Activated CD4-positive, alpha-beta memory T cell treated with anti-CD3 and anti-CD28 coated beads, Interleukin-2, amount 10 ng/mL, durations not matched to agents 7 days and 5 days (primary cell): ENCODE measurements at places on chromosomes 2 and 18.

DNA sequence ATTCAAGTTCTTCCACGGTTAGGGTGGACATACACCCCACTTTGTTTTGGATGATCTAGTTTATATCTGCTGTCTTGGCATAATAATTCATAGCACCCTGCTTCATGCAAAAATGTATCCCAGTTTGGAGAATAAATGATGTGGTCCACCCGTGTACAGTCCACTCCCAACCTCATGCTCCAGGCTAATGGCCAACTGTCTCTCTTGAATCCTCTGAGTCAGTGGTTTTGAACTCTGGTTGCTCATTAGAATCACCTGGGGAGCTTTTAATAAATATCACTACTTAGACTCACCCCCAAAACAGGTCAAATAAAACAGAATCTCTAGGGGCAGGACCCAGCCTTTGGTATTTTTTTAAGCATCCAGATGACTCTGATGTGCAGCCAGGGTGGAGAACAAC, 78.5 kb downstream of the SDC1 start:
- DNase-seq: no peak
- no peaks in the 10 kb centered on the region for H3K36me3 ChIP-seq
- no peak overlapping the region for H3K27ac ChIP-seq
- H3K4me1 ChIP-seq: peaks cover 2% of the 10 kb centered on the region
- peaks cover 33% of the 10 kb centered on the region for H3K27me3 ChIP-seq
- no peak overlapping the region for H3K4me3 ChIP-seq

DNA sequence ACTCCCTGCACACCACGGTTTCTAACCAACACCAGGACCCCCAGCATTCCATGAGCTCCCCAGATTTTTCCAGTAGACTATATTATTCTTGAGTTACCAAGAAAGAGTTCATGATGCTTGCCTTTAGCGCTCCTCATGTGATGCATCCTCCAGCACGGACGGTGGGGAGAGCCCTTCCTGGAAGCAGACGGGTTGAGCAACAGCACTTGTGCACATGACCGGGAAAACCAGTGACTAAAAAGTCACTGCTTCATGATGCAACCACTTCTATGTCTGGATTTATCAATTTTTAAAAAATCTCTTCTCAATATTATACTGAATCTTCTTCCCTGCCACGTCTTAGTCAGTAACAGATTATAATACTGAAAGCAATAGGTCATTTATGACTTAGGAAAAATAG, 20.4 kb upstream of the DOK6 start:
- H3K36me3 ChIP-seq: no peaks in the 10 kb centered on the region
- H3K27me3 ChIP-seq: no peaks in the 10 kb centered on the region
- no peak overlapping the region for H3K4me3 ChIP-seq
- no peak overlapping the region for H3K27ac ChIP-seq

GRCh38 chr18:9613550-9614400, 584 bp downstream of the PPP4R1 start:
- peak overlapping the region; percentile 81 for H3K27ac ChIP-seq
- H3K36me3 ChIP-seq: peaks cover 20% of the 10 kb centered on the region
- H3K27me3 ChIP-seq: no peaks in the 10 kb centered on the region
- H3K4me1 ChIP-seq: peaks cover 60% of the 10 kb centered on the region
- DNase-seq: peak; percentile 51

GRCh38 chr2:227932403-227932802, 61.0 kb downstream of the DAW1 start:
- no peak overlapping the region for H3K4me3 ChIP-seq
- no peak for DNase-seq
- H3K36me3 ChIP-seq: no peaks in the 10 kb centered on the region

GRCh38 chr18:44878335-44878734, 197.6 kb downstream of the SETBP1 start:
- H3K36me3 ChIP-seq: no peaks in the 10 kb centered on the region
- peaks cover 7% of the 10 kb centered on the region for H3K27me3 ChIP-seq
- no peak overlapping the region for H3K4me3 ChIP-seq
- no peak for DNase-seq
- no peak overlapping the region for H3K27ac ChIP-seq

DNA sequence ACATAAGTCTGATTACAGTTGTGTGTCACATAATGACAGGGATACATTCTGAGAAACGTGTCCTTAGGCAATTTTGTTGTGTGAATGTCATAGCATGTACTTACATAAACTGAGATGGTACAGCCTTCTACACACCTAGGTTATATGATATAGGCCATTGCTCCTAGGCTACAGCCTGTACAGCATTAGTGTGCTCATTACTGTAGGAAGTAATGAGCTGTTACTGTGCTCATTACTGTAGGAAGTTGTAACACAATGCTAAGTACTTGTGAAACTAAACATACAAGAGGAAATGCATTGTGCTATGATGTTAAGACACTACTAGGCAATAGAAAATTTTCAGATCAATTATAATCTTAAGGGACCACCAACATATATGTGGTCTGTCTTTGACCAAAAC, 72.8 kb downstream of the UPP2 start:
- no peak overlapping the region for H3K27ac ChIP-seq
- no peaks in the 10 kb centered on the region for H3K4me1 ChIP-seq
- DNase-seq: no peak

- no peak for DNase-seq
- no peaks in the 10 kb centered on the region for H3K27me3 ChIP-seq
- no peaks in the 10 kb centered on the region for H3K36me3 ChIP-seq
- H3K27ac ChIP-seq: no peak overlapping the region
Observed at GRCh38 chr2:102055346-102055990, 63.7 kb downstream of the IL1R2 start.

DNA sequence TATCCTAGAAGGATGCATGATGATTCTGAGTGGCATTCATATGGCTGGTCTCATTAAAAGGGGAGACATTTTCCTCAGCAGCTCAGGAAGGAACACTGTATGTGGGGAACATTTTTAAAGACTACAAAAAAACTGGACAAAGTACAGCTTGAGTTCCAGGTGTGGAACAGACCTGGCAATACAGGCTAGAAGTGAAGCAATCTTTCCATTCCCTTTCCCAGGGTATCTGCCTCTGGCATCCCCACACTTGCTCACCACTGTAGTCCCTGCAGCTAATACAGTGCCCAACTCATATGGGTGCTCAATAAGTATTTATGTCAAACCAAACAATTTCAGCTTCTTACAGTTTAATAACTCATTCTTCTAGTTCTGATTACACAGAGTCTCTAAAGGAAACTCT, 8.1 kb downstream of the RNF103 start:
- no peak overlapping the region for H3K4me3 ChIP-seq
- peaks cover 25% of the 10 kb centered on the region for H3K4me1 ChIP-seq
- DNase-seq: no peak
- H3K27ac ChIP-seq: no peak overlapping the region
- H3K27me3 ChIP-seq: no peaks in the 10 kb centered on the region

GRCh38 chr18:24964216-24964615, 387.8 kb downstream of the ZNF521 start:
- no peak overlapping the region for H3K27ac ChIP-seq
- H3K27me3 ChIP-seq: no peaks in the 10 kb centered on the region
- no peaks in the 10 kb centered on the region for H3K4me1 ChIP-seq
- H3K4me3 ChIP-seq: no peak overlapping the region

DNA sequence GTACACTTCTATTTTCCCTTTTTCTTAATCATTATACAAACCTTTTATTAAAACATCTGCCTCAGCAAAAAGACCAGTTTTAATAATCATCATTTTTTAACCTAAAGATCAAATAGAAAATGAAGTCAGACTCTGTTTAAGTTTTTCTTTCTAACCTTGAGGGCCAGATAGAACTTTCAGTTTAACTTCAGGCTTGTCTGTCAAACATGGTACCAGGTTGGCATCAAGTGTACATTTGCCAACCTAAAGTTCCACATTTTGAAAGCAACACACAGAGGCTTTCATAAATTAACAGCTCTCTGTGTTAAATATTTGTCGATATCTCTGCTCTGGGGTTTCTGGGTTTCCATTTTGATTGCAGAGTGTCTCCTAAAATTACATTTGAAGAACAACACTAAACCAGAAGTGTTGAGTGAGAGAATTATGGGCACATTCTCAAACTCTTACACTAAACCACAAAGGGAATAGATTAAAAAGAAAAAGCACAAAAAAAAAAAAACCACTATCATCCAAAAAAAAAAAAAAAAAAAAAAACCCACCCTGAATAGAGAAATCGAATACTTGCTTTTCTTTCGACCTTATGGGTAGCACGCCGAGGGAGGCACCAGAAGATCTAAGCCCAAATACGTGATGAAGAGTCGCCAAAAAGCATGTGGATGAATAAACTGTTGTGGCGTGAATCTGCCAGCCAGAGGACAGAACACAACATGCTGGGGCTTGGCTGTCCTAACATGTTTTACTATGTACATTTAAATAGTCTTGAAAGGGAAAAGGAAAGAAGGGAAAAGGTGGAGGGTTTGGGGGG, 166.2 kb downstream of the TCF4 start:
- H3K4me1 ChIP-seq: no peaks in the 10 kb centered on the region
- H3K4me3 ChIP-seq: no peak overlapping the region
- no peak for DNase-seq
- H3K27ac ChIP-seq: no peak overlapping the region
- peaks cover 4% of the 10 kb centered on the region for H3K27me3 ChIP-seq

GRCh38 chr2:49129034-49129433, 25.3 kb downstream of the FSHR start:
- no peak for DNase-seq
- H3K27me3 ChIP-seq: no peaks in the 10 kb centered on the region
- H3K4me3 ChIP-seq: no peak overlapping the region

DNA sequence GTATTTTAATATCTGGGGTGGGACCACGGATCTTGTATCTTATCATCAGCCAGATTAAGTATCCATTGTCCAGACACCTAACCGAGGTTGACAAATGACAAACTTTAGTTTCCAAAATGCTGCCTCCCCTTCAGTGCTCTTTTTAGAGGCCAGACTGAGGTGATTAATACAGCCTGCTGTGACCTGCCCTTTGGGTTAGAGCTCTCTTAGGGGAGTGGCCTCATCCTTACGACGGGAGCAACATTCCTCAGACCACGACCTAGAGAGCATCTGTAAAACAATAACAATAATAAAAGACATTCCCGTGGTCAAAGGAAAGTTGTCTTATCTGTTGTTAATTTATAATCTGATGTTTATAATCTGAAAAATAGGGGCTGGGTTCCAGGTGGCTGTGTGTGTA, 405.3 kb downstream of the LPIN1 start:
- no peaks in the 10 kb centered on the region for H3K27me3 ChIP-seq
- H3K4me1 ChIP-seq: no peaks in the 10 kb centered on the region
- H3K27ac ChIP-seq: no peak overlapping the region
- H3K36me3 ChIP-seq: no peaks in the 10 kb centered on the region

- no peaks in the 10 kb centered on the region for H3K4me1 ChIP-seq
- no peak overlapping the region for H3K27ac ChIP-seq
- peaks cover 3% of the 10 kb centered on the region for H3K27me3 ChIP-seq
- DNase-seq: no peak
- no peaks in the 10 kb centered on the region for H3K36me3 ChIP-seq
Observed at GRCh38 chr2:70388128-70388527, 86.3 kb upstream of the FAM136A start.

DNA sequence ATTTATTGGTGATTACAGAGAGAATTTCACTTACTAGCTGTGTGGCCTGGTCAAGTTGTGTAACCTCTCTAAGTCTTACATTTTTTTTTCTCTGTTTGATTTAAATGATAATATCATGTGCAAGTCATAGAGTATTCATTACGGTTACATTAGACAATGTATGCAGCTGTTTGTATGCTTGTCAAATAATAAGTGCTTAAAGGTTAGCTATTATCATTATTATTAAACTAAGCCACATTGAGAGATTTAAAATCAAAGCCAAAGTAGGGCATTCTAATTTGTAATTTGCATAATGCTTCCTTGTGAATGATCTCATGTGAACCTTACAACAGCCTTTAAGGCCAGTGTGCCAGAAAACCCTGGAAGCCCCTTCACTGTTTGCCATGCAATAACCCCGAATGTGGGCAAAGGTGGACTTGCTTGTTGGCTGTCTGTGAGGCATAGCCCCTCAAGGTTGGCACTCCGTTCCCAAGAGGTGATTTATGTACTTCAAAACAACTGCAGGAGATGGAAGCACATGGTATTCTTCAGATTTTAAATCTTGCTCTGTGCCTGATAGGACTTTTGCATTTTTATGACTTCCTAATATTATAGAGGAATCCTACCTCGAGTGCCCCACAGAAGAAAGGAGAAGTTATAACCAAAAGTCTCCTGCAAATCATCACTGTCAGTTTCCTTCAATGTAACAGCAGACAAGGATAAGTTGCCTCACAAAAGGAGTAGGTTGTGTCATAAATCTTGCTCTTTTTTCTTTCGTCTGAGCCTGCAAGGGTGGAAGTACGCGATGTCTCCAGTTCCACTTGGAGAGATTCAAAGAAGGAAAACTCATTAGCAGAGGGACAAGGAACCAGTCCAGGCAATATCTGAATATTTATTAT, 272.0 kb downstream of the TGIF1 start:
- H3K36me3 ChIP-seq: no peaks in the 10 kb centered on the region
- peaks cover 28% of the 10 kb centered on the region for H3K27me3 ChIP-seq
- H3K4me3 ChIP-seq: no peak overlapping the region
- H3K4me1 ChIP-seq: no peaks in the 10 kb centered on the region
- no peak for DNase-seq
- H3K27ac ChIP-seq: no peak overlapping the region

DNA sequence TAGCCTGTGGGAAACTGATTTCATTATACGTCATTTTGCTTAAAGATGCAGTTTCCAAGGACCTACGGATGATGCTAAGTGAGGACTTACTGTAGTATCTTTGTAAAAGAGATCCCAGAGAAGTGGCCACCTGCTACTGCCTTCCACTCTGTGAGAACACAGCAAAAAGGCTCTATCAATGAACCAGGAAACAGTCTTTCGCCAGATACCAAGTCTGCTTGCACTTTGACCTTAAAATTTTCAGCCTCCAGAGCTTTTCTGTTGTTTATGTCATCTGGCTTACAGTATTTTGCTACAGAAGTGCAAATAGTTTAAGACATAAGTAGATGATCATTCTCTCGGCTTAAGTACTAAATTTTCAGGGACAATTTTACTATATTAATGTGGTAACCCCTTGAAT, 847.9 kb upstream of the CHAC2 start:
- H3K4me3 ChIP-seq: no peak overlapping the region
- H3K27me3 ChIP-seq: no peaks in the 10 kb centered on the region
- no peaks in the 10 kb centered on the region for H3K4me1 ChIP-seq
- DNase-seq: no peak

DNA sequence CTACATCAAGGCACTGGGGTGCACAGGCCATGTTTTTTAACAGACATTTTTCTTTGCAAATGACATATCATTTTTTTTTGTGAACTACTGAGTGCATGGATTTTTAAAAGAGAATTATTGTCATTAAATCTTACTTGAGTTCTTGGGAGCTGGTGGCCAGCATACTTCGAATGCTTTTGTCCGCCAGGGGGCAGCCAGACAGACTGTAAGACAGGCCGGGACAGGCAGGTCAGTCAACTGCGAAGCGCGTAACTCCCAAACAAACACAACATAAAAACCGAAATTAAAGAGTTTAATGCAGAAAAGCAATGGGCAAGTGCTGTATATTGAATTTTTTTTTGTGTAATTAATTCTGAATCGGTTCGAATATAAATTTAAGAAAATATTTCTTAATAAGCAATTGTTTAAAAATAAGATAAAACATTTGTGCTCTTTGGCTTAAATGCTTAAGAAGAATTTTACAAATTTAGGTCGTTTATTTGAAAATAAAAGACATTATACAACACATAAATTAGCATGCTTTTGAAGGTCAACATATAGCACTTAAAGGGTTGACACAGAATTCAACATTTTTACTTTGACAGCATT, 142.2 kb upstream of the PXDN start:
- peak; percentile 31 for DNase-seq
- H3K27me3 ChIP-seq: peaks cover 8% of the 10 kb centered on the region
- H3K27ac ChIP-seq: no peak overlapping the region
- H3K4me1 ChIP-seq: no peaks in the 10 kb centered on the region
- no peaks in the 10 kb centered on the region for H3K36me3 ChIP-seq
- H3K4me3 ChIP-seq: no peak overlapping the region

GRCh38 chr2:215377283-215377682, 58.6 kb downstream of the FN1 start:
- H3K4me1 ChIP-seq: no peaks in the 10 kb centered on the region
- DNase-seq: no peak
- H3K27ac ChIP-seq: no peak overlapping the region
- H3K27me3 ChIP-seq: no peaks in the 10 kb centered on the region
